MCF 10A (cell line): ENCODE measurements at places on chromosomes 6 and 20. TPM values are rescaled to one million over a fixed set of nuclear protein-coding genes. Genes with fewer than 3 reads are reported as not detected.

DNA sequence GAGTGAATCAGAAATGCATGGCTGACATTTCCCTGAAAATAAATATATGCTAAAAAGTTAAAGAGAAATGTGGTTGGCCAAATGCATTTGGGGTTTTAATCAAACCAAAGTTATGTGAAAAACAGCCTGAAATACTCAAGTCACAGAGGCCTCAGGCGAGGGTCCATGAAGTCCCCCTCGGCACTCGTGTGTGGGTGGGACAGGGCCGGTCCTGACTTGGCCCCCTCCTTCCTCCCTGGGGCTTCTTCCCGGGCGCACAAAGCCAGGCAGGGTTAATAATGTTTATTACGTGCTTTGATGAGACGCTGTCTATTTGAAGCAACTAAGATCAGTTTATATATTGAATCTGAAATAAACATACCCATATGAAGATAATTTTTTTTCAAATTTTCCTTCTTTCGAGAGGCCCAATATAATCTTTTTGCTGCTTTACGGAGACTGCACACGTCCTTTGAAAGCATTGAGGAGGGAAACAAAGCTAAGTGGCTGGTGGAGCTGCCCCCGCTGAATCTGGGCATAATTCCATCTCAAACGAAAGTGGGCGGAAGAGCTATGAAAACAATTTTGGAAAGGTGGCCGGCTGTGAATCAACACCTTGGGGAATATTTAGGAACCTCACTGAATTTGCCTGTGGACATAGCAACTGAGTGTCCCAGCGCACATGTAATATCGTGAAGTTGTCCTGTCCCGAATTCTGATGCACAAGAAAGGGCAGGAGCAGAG lies 55.8 kb upstream of the SMOC2 start:
- DNase-seq, result no peak

DNA sequence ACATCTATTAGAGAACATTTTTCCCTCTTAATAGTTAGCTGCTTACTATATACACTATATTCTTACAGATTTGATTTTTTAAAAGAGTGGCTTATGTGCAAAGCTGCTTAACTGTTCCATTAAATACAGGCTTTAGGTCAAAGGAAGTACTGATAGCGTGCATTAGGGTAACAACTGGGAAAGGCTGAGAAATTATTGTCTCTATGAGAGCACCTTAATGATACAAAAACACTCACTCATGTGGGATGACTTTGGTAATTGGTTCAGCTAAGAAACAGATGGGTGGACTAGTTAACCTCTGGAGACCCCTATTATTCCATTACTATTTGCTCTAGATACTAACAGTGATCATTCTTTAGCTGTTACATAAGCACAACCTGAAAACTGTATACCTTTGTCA lies 4.0 kb downstream of the DCDC2 start:
- DNase-seq, result no peak

DNA sequence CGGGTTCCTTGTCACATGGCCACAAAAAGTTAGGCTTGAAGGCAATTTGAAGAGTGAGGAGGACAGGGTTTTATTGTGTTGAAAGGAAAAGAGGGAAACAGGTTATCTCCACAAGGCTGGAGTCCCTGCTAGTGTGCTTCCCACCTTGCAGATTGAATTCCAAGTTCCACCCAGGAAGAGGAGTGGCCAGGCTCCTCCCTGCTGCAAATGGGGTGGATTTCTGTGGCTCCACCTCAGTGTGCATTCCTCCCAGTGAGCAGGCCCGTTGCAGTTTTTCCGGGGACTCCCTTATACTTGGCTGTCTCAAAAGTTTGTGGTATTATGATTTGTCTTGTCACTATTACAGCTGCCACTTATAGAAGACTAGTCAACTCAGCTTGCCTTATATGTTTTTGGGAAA lies 281.8 kb upstream of the PLCB4 start:
- no peak for DNase-seq

- peak; percentile 87 for DNase-seq
These were observed 151.1 kb upstream of the B3GAT2 start for GRCh38 chr6:71107911-71108420.

DNA sequence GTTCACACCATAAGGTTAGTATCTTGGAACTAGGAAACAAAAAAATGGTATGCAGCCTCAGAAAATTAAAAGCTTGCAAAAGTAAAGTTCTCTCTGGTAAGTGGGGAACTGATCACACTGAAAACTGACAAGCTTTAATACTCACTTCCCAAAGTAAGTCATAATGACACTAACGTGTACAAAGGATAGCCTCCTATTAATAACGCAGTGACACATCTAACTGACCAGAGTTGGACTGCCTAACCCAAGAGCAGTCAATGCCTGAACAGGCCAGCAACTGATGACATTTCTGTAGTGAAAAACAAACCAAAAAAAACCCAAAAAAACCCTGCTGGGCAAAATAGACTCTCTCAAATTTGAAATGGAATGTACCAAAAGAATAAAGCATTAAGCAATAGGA lies 30.7 kb downstream of the CHD6 start:
- DNase-seq, result no peak

Gene CLDN20
- total RNA-seq, result not detected in 2 replicates

Gene FGD2
- total RNA-seq, result not detected in 2 replicates
